ENCODE measurements at places on chromosomes 4 and X.

DNA sequence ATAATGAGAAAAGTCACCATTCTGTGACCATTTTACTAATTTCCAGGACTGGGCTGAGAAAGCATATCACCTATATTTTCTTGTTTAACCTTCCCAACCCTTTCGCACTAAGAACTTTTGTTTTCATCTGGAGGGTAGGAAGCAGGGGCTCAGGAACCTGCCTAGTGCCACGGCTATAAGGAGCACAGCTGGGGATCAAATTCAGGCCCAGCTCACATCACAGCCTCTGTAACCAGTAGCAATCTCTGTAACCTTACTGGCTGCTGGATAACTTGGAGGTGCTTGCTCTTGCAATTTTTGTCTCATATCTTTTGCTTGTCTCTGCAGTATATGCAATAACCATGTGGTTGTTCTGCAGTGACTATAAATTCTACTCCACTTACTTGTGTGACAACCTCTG lies 76.7 kb upstream of the PLAC1 start:
- DNase-seq: no peak

GRCh38 chrX:132367984-132368383 lies 120.9 kb downstream of the MBNL3 start:
- DNase-seq: no peak

DNA sequence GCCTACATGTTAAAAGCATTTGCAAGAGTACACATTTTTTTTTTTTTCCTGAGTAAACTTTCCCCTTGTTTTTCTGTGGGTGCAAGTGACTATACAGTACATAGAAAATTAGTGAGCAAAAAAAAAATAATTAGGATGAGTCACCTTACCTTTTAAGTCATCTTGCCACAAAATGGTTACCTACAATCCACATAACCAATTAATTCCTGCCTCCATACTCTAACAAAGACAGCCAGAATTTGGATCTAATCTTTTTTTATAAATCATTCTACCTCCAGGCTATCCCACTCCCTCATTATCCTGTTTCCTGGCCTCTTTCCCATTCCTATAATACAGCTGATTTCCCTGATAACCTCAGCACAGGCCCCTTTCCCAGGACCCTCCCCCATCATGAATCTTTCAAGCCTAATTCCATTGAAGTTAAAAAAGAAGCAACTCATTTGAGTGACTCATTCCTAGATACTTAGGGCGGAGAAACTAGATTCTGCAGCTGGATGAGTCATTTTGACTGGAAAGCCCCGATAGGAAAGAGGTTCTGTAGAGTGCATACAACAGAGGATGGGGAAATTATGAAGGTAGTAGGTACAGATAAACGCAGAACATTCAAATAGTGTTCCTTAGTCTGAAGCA lies 128.2 kb downstream of the C4orf51 start:
- peak; percentile 70 for DNase-seq

DNA sequence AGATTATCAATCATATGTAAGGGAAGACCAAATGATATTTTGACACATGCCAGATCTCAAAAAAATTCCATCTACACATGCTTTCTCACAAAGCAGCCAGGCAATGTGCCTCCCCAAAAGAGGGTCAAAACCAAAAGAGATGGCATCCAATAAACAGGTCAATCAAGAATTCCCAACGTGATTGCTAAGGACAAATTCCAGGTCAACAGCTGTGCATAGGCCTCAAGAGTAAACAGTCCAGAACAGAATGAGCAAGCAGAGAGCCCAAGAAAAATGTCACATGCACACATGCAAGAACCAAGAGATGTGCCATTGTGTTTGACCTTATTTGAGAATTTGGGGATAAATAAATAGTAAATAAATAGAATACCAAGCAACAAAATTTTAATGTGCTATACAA lies 136.7 kb downstream of the APBB2 start:
- DNase-seq: no peak

DNA sequence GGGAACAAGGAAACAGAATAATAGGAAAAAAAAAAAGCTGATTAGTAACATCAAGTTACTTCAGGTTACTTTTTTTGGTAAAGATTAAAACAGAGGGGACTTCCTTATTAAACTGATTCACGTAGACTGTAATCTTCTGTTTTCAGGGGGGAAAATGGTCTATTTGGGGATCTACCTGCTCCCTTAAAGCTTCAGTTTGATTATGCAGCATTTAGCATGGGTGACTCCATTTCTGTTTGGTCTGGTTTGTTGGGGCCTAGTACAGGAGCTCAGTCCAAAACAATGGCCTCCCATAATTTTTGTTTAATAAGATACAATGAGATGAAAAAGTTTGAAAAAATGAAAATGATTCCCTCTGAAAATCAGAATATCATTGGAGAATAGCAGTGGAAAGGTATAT lies 34.6 kb downstream of the TEC start:
- no peak for DNase-seq

GRCh38 chrX:128634754-128635153 lies 582.6 kb upstream of the ACTRT1 start:
- DNase-seq: no peak

All from activated T-cell treated with anti-CD3 and anti-CD28 coated beads, Interleukin-2, amount 50 U/mL, for 72 hours (primary cell).